Esophagus squamous epithelium (tissue), 5 donors: ENCODE measurements at places on chromosomes 7 and 10.

DNA sequence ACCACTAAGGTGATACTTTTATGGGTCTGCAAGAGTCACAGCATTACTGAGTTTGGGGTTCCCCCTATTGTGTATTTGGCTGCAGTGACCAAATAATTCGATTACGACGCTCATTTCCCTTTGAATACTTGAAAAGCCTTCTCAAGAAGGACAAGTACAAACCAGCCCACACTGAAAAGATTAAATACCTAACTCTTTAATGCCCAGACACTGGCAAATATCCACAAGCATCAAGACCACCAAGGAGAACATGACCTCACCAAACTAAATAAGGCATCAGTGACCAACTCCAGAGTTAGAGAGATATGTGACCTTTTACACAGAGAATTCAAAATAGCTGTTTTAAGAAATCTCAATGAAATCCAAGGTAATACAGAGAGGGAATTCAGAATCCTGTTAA lies 31.8 kb upstream of the SFTPD start:
- DNase-seq, result no peak

DNA sequence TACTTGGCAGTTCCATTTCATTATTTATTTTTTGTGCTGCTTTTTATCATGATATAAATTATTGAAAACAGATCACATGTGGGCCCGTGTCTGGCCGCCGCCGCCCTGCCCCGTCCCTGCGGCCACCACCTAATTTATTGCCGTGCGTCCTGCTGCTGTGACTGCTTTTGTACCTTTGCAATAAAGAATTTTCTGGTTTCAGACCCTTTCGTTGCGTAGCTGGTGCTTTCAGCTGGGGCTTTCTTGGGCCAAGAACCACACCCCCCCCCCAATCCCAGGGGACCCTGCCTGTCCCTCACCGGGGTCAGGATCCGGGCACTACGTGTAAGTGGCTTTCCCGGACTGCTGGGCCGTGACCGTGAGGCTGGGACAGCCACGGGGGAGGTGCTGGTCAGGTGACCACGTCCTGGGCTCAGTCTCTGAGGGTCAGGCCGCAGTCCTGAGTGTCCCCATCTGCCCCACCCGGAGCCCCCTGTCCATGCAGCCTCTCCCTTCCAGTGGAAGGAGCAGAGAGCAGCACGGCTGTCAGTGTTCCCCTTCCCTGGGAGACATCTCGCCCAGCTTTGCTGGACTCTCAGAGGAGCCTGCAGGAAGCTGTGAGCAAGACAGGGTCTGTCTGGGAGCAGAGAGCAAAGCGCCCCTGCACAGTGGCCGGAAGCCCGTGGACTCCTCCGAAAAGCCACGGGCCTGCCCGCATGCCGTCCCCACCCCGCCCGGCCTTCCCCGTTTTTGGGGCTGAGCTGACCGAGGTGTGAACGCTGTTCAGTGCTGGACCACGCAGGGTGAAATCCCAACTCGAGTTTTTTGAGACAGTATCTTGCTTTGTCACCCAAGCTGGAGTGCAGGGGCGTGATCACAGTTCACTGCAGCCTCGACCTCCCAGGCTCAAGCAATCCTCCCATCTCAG lies 12.6 kb downstream of the MAFK start:
- DNase-seq, result no peak

DNA sequence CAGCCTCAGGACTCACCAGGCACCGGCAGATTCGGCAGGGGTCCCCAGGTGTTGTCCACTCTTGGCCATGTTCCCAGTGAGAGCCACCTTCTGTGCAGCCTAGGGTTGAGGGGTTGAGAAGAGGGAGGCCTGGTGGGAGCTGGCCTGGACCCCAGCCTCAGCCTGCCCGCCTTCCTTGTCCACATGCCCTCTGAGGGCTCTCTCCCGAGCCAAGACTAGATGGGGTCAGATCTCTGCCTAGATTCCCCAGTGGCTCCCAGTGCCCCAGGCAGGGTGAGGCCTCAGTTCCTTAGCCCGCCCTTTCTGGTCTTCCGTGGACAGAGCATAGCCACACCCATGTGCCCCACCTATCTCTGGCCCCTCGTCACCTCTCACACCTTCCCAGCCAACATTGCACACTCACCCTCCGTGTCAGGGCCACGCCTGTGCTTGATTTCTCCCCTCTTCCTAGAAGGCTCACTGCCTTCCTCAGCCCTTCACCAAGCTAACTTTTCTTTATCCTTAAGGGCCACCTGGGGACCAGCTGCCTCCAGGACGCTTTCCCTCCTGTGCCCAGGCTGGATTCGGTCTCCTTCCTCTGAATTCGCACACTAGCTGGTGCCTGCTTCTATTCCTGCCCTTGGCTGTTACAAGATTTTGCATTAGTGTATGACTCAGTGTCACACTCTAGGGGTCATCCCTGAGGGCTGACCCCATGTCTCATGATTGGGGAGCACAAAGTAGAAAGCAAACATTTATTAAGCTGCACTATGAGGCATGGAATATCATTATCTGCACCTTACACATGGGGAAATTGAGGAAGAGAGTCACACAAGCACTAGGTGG lies 7.5 kb downstream of the KCP start:
- DNase-seq, result no peak

- no peak for DNase-seq
Measured at GRCh38 chr7:140604760-140605159, 35.9 kb downstream of the DENND2A start.

DNA sequence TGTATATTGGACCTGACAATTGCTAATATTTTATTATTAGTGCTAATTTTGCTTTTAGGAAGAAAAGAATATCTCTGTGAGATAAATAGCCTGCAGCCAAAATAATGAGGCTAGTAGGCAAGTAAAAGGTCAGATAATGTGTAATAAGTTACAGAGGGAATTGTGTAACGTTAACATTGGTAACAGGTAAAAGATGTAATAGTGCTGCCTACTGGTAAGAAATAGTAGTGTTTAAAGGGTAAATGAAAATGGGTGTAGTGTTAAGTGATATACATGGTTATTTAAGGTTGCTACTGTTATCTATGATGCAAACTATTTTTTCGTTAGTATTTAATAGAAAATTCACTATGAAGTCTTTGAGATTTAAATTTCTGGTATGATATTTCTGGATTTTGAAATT lies 9.2 kb upstream of the FOXP2 start:
- DNase-seq, result no peak

DNA sequence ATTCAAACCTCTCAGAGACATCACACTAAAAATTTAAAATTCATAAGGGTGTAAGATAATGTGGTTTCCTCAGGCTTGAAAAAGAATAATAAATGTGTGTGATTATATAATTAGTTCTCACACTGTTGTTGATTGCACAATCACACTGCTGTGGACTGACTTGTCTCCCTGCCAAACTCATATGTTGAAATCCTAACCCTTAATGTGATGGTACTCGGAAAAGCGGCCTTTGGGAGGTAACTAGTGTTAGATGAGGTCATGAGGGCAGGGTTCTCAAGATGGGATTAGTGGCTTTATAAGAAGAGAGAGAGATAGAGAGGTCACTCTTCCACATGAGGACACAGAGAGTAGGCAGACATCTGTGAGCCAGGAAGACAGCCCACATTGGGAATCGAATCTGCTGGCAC lies 128.5 kb upstream of the COL1A2 start:
- no peak for DNase-seq

DNA sequence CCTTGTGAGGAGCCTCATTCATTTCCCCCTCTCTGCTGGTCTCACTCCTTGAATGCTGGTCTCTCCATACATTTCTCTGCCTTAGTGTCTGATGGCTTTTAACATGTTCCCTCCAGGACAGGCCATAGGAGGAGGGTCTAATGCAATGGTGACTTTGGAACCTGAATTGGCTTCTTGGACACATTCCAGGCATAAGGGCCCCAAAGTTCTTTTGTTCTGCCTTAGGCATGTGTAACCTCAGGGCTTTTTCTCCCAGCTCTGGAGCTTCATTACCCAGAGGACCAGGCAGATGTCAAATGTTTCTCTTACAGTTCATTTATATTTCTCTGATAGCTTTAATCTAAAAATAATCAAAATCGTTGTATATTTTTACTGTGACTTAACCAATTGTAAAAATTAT lies 162.6 kb downstream of the SDK1 start:
- no peak for DNase-seq

DNA sequence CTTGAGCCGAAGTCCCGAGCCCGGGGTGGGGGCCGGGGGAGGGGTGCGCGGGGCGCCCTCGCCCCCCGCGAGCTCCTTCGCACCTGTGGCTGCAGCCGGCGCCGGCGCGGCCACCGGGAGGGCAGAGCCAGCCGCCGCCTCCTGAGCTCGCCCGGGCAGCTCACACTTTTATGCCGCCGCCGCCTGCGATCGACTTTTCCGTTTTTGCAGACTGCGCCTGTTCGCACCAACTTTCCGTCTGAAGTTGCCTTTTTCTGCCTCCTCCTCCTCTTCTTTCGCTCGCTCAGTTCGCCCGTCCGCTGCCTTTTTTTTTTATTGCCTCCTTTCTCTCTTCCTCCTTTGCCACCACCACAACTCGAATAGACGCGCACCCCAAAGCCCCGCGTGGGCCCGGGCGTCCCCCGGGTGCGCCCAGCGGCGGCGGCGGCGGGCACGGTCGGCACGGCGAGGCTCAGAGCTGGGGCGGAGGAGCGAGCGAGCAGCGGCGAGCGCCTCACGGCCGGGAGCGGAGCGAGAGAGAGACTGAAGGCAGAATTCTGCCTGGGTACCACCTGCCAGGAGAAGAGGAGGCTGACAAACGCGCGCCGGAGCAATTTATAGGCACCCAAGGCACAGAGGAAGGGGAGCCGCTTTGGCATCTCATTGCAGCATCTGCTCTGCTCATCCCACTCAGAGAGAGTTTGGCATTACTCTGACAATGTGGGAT lies at the start of gene C1QL3:
Gene C1QL3 (minus strand): TSS at position 569 of the 706 bp plus-strand sequence. CDS start 814 bp downstream, outside the sequence.
- no peak for DNase-seq

DNA sequence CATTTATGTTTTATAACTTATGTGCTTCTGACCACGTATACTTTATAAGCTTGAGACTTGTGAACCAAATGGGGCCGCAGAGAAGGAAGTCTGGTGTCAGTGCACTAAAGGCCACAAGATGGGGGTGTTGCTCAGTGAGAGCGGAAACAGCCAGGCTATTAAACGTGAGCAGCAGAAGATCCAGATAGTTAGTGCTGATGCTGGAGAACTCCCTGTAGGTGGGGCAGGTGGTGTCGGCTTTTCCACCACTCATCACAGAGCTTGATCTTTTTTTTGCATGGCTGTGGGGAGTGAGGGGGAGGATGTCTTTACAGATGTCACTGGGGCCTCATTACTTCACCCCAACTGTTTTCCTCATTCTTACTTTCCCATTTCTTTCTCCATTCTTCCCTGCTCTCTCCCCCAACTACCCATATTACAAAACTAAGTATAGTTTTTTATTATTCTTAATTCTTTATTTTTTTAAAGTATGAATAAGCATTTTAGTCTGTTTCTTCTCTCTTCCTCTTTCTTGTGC lies 34.7 kb downstream of the ACADSB start:
- DNase-seq, result no peak

DNA sequence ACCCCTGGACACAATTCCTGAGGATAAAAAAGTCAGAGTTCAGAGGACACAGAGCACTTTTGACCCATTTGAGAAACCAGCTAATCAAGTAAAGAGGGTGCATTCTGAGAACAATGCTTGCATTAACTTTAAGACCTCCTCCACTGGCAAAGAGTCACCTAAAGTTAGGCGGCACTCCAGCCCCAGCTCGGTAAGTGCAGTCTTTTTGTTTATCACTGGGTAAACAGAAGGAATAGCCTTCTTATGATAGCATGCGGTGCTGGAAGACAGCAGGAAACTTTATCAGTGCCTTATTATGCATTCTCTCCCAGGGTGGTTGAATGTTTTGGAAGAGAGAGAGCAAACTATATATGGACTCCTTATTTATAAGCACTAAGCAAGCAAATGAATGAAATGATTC lies 130.5 kb downstream of the CDK14 start:
- DNase-seq, result no peak

DNA sequence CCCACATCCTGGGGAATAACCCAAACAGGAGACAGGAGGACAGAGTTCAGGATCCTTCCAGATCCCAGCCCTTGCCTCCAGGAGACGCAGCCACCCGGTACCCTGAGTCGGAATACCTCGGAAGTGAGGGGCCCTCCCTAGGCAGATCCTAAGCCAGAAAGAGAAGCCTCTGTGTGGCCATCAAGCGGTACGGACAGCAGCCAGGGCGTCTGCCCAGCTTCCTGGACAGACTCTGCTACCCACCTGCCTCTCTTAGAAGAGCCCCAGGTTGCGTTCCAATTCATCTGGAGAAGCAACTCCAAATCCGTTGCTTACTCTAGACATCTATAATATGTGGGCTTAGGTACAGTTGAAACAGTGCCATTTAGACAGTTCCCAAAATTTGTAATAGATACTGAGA lies 220.2 kb upstream of the SH2B2 start:
- no peak for DNase-seq

- DNase-seq, result no peak
Measured at GRCh38 chr7:116585967-116586366, 61.1 kb downstream of the CAV1 start.

DNA sequence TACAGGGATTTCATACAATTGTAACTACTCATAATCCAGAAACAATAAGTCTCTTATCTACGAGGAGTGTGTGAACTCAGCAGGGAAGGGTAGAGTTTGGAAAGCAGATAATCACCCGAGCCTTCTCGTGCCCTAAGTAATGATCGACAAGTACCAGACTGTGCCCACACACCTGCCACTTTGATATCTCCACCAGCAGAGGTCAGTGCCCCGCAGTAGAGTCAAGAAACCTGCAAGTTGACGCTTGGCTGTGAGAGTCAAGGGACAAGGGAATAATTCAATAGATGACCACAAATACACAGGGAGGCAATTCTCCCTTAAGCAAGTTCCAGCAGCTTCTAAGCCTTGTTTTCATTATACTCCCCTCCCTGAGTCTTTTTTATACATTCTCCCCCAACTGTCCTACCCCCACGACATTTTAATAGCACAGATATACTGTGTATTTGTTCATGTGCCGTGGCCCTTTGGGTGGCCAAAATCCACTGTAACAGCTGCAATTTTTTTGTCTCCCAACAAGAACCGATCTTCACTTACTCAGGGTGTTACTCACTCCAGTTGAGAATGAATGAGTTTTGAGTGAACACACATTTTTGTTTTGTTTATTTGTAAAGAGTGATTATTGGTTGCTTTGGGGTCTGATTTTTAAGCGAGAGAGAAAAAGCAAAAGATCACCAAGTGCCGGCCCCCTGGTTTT lies 106.9 kb upstream of the RHEB start:
- no peak for DNase-seq

DNA sequence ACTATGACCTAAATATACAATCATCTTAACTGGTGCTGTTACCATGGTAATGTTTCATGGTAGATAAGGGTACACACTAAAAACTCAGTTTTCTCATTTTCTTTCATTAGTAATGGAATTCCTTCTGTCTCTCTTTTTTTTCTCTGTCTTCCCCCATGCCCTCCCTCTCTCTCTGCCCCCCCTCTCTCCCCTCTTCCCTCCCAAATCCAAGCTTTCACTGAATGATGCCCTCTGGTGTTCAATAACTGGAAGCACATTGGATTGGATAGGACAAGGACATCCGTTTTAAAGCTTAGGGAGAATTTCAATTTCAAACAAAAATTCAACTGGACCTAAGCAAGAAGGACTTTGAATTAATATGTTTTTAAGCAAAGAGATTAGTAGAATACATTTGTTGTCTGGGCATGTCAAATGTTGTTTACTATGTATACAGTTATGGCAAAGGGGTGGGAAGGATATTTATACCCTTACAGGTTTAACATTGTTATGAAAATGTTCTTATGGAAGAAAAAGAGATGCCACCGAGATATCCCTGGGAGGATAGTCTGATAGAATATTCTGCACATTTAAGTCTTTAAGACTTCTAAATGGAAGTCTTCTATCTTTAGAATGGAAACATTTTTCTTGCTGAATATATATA lies 6.1 kb downstream of the CHRM2 start:
- no peak for DNase-seq
